ENCODE measurements at places on chromosomes 7 and 10.

DNA sequence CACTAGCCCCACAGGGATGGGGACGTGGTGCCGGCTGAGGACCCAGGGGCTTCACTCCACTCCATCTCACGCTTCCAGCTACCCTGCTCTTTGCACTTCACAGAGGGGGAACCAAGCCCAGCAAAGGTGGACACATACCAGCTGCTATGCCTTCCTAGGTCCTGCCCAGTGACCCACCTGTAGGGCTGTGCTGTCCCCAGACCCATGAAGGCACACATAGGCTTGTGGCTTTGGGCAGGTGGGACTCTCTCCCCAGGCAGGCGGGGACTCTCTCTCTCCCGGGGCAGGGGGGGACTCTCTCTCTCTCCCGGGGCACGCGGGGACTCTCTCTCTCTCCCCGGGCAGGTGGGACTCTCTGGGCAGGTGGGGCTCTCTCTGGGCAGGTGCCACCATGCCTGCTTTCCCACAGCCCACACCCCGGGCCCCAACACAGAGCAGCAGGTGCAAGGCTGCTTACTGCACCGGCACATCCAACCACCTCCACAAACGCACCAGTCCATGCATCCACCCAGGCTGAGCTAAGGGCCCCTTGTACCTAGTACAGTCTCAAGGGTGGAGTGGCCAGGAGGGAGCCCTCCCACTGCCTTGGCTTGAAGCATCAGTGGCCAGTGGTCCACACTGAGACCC lies 13.8 kb upstream of the GPR146 start:
- DNase-seq = no peak

- no peak for DNase-seq
These were observed 49.0 kb downstream of the CSGALNACT2 start for GRCh38 chr10:43187213-43187612.

GRCh38 chr10:90461437-90462155 lies 396.2 kb downstream of the HTR7 start:
- no peak for DNase-seq

GRCh38 chr10:21831986-21832820 lies 171.3 kb downstream of the DNAJC1 start:
- DNase-seq = no peak

GRCh38 chr7:153829525-153829924 lies 222.7 kb upstream of the DPP6 start:
- no peak for DNase-seq

DNA sequence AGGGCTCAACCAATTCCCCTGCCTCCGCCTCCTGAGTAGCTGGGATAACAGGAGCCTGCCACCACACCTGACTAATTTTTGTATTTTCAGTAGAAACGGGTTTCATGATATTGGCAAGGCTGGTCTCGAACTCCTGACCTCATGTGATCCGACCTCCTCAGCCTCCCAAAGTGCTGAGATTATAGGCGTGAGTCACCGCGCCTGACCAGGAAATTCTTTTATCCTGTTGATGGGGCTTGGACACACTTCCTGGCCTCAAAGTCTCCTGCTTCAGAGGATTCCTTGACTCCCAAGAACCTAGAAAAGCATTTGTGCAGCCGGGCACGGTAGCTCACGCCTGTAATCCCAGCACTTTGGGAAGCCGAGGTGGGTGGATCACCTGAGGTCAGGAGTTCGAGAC lies 16.2 kb downstream of the ZNF425 start:
- DNase-seq = no peak

GRCh38 chr7:103797647-103798307 lies 191.7 kb downstream of the RELN start:
- DNase-seq = no peak

- DNase-seq = no peak
These were observed 69.4 kb downstream of the CAMK1D start for GRCh38 chr10:12418725-12419261.

- no peak for DNase-seq
These were observed 4.0 kb downstream of the ARHGAP22 start for GRCh38 chr10:48600645-48601505.

GRCh38 chr10:79176949-79177602 lies 108.3 kb downstream of the ZMIZ1 start:
- DNase-seq = no peak

GRCh38 chr10:118692872-118693271 lies 61.9 kb downstream of the CACUL1 start:
- no peak for DNase-seq

GRCh38 chr7:33710608-33711007 lies 194.7 kb upstream of the BMPER start:
- DNase-seq = no peak

DNA sequence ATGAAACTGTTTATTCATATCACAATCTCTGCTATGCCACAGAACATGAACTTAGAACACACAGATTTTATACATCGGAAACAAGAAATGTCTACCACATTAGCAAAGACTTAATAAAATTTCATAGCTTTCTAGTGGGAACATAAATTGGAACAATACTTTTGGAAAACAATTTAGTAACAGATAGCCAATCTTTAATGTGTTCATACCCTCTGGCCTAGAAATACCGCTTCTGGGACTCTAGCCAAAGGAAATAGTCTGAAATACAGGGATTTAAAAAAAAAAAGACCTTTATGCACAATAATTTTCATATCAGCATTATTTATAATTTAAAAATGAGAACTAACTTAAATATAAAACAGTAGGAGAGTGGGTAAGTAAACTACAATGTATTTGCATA lies 168.5 kb downstream of the PLXNA4 start:
- no peak for DNase-seq

DNA sequence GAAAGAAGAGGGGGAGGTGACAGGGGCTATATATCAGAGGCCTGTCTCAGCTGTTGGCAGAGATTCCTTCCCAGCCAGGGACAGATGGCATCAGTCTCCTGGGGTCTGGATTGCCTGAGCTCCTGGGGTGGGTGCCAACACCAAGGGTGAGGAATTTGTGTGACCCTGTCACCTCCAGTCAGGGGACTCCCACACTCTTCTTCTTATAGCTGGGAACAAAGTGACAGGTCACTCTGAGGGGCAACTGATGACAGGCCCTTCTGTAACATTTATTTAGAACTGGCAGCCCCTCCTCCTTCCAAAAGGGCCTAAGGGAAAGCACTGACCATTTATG lies 53.7 kb upstream of the DUSP5 start:
- no peak for DNase-seq

DNA sequence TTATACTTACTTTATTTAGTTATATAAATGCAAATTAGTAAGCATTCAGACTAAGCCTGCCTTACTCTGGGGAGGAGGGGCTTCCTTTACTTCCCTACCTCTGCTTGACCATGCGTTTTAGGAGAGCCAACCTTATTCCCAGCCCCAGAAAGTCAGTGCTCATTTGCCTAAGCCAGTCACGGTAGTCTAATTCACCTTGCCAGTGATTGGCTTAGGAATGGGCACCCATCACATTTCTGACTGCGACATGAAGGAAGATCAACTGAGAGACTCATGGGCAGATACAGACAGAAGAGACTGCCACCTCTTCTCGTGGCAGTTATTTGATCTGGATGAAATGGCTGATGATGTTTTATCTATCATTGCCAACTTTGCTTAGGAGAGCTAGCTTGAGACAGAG lies 29.5 kb downstream of the RPA3 start:
- DNase-seq = no peak

DNA sequence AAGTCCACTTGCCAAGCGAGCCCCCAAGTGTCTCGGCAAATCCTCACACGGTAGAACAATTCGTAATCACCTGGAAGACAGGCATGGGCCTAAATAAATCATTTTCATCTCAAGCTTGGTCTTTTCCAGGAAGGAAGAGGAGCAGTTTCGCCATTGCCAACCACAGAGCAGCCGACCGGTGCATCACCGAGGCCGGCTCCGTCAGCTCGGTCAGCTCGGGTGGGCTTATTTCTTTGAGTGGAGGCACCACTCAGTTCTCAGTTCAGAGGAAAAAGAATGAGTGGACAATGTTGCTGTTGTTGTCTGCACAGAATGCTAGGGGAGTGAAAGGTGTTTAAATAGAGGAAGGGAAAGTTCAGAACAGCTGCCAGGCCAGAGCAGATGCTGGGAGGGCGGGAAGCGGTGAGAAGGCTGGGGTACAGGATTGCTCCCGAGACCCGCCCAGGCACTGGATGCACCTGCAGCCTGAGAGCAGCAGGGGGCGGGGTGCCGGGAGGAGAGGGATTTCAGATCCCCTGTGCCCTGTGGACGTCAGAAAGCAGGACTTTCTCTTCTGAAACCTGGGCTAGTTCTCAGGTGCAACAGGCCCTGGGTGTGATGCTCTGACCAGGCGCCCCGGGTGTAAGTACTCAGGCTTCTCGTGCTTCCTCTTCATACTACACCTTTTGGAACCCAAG lies 17.7 kb upstream of the IGFBP3 start:
- DNase-seq = no peak

DNA sequence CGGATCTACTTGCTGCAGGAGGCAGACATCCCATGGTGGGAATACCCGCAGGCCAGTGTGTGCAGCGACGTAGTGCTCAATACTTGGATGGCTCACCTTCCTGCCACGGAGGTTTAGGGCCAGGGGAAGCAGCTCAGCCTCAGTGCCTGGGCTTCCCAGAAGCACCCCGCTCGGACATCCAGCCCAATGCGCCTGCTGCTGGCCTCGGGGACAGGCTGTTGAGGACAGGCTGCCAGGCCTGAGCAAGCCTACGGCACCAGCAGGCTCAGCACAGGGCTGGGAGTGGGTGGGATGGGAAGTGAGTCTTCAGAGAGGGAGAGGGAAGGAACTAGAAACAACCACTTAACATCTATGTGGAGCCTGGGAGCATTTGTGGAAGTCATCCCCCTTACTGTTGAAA lies 441.3 kb upstream of the MGMT start:
- DNase-seq = no peak

DNA sequence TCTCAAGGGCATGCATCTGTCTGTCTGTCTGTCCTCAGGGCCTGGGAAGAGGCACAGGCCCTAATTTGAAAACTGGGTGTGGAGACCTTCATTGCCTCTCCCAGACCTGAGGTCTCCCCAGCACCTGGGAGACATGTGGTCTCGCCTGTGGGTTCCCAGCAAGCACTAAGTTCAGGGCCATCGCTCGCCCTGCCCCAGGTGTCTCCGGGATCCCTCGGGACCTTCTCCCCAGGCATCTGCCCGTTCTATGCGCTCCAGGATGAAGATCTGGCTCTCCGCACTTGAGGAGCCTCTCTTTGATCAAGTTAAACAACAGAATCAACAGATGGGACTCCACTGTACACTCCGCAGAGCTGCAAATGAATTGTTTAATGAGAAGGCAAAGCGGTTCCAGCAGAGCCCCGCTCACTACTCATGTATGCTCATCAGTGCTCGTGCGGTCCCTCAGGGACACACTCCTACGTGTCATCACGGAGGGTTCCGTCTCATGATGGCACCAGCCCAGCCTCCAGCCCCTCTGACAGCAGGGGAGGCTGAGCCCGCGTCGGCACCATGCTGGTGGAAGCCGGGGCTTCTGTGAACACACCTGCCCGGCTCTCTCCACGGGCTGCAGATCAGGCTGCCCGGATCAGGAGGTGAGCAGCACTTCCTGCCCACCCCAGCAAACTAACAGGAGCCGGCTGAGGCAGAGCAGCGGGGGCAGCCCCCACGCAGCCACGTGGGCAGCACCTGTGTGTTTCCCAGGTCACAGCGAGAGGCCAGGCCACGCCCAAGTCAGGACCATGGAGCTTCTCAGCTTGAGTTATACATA lies 132.8 kb downstream of the TCERG1L start:
- DNase-seq = no peak

- no peak for DNase-seq
These were observed 46.3 kb downstream of the STARD3NL start for GRCh38 chr7:38224392-38224791.

DNA sequence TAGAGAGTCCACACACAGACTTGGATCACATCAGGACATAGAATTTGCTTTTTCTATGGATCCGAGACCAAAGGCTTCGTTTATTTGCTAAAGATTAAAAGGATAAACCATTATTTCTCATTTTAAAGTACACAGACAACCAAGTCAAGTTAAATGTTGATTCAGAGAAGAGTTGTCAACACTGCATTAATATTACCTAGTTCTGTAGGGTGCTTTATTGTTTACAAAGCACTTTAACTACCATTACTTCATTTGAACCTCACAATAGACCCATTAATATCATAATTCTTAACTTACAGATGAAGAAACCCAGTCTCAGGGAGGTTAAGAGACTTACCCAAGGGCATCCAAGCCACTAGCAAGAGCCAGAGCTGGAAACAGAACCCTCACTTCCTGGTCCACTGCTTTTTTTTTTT lies 43.2 kb upstream of the GSAP start:
- DNase-seq = no peak

DNA sequence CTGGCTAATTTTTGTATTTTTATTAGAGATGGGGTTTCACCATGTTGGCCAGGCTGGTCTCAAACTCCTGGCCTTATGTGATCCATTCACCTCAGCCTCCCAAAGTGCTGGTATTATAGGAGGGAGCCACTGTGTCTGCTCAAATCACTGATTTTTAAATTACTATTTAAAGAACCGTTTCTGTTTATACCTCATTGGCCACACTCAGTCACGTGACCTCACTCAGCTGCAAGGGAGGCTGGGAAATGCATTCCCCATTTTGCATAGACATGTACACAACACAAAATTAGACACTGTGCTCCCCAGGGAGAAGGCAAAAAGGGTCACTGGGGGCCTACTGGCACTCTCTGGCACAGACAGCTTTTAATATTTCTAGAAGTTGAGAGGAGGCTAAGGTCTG lies 13.6 kb upstream of the CALU start:
- DNase-seq = no peak

GRCh38 chr7:55244006-55244745 lies 121.0 kb upstream of the LANCL2 start:
- DNase-seq = no peak

- DNase-seq = no peak
These were observed 9.1 kb upstream of the CSGALNACT2 start for GRCh38 chr10:43128958-43129706.

- no peak for DNase-seq
These were observed 116.7 kb downstream of the VIPR2 start for GRCh38 chr7:159027789-159028507.

GRCh38 chr7:112202816-112203215 lies 3.4 kb downstream of the DOCK4 start:
- no peak for DNase-seq

DNA sequence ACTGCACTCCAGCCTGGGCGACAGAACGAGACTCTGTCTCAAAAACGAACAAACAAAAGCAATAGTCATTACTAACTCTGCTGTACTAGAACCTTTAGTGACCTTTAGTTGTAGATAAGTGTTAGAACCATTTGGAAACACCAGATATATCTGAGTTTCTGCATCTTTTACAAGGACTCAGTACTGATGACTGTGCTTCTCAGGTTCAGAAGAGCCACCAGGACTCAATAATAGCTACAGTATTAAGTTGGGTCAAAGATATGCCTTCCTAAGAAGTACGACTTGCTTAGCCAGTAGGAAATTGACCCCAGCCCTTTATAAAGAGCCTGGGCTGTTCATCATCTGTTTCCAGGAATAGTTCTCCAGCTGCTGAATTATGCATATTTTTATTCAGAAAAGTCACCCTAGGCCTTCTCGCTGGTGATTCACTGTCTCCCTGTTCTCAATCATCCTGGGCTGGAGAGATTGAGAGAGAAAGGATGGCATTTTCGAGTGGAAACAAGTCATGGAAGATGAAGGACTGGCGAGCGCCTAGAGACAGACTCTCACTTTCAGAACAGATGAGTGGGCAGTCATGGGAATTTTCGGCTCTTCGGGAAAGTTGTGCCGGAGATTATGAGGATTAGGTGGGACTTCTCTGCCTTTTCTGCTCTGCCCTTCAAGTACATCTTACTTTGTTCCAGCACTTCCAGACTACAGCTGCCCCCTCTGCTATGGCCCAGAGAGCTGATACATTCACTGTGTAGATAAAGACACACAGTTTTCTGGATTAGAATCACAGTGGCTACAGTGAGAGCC lies 316.1 kb downstream of the CCDC3 start:
- DNase-seq = no peak

GRCh38 chr10:101538446-101538845 lies 49.6 kb downstream of the POLL start:
- no peak for DNase-seq

Measured in stimulated activated CD4-positive, alpha-beta T cell treated with anti-CD3 and anti-CD28 coated beads, TNF-alpha, amount 100 ng/mL, for 48 hours (primary cell).